ENCODE measurements at places on chromosomes 11 and 22.

DNA sequence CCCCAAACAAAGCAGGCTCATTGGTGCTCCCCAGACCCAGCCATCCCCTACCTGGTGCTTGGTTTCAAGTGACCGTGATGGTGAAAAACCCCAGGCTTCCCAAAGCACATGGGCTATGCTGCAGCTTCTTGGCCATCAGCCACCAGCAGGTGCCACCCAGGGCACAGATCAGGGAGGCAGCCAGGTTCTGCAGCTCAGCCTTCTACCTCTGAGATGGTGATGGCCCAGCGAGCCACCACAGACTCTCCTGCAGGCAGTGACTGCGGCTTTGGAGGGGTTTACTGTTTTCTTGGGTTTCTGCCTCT lies 70.0 kb upstream of the ALX4 start:
- DNase-seq: no peak

GRCh38 chr11:118661425-118662301 lies 17.8 kb downstream of the TREH start:
- no peak for DNase-seq

DNA sequence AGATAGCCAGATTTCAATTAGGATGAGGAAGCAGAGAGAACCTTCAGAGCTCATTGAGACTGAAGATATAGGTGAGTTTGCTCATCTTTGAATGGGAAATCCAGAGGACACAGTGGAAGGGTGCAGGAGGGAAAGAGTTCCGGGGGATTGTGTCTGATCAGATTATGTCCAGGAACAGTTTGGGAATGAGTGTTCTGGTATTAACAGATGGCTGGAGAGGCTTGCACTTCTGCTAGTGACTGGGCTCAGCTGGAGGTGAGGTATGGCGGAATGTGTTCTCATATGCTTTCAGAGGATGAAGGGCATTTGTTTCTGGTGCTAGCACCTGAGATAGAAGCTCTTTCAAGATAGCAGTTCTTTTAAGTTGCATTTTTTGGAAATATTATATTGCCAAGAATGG lies 27.6 kb downstream of the ALKBH3 start:
- DNase-seq: no peak

DNA sequence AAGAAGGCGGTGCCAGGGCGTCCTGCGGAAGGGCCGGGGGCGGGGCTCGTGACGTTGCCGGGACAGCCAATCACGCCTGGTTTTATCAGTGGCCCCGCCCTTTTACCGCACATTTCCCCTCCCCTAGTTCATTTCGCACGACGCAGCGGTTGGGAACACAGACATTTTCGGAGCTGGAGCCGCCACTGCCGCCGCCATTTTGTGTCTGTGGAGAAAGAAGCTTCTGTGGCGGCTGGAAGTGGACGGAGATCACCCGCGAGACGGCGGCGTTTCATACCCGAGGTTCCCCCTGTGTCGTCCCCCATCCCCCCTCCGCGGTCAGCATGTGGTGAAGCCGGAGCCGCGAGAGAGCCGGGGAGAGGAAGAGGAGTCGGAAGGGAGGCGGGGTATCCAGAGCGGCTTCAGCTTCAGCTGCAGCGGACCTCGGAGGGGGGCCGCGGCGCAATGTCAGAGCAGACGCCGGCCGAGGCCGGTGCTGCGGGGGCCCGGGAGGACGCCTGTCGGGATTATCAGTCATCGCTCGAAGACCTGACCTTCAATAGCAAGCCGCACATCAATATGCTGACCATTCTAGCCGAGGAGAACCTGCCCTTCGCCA lies at the start of gene PCF11:
PCF11 (plus strand) TSS at position 136 of the 598 bp plus-strand sequence; CDS start at position 445, 309 bp downstream.
- no peak for DNase-seq

GRCh38 chr22:31871480-31871879 lies 72.9 kb upstream of the YWHAH start:
- DNase-seq: no peak

- no peak for DNase-seq
These were observed 13.5 kb upstream of the B3GNT6 start for GRCh38 chr11:77020734-77021133.

- peak; percentile 51 for DNase-seq
These were observed 66.5 kb downstream of the GGTLC2 start for GRCh38 chr22:22710719-22711531.

DNA sequence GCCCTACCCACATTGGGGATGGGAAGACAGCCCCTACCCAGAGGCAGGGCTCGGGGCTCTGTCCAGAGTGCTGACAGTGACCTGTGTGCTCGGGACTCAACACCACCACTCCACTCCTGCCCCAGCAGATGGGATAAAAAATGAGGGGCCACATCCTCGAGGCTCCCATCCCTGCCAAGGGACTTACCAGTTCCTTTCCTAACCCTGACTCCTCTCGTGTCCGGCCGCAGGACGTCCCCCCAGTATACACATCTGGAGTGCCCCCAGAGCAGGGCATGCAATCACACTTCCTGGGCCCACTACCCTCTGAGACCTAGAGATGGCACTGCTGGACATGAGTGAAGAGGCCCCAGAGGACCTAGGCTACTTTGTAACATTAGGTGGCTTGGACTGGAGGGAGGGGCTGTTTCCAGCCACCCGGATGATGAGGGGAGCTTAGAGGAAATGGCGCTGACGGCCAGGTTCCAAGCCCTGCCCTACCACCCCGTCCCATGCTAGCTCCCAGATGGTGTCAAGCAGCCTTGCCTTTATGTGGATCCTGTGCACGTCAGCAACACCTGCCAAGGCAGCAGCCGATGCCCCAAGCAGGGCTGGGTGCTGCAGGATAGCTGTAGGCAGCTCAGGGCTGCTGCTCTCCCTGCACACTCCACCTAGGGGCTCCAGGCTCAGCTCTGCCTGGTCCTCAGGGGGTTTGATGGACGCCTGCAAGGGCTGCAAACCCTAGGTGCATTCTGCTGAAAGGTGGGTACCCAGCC lies 86.6 kb downstream of the DGCR2 start:
- no peak for DNase-seq

- peak; percentile 34 for DNase-seq
These were observed 19.3 kb downstream of the SCARF2 start for GRCh38 chr22:20418211-20418788.
